ENCODE measurements at places on chromosomes 6 and 20.

DNA sequence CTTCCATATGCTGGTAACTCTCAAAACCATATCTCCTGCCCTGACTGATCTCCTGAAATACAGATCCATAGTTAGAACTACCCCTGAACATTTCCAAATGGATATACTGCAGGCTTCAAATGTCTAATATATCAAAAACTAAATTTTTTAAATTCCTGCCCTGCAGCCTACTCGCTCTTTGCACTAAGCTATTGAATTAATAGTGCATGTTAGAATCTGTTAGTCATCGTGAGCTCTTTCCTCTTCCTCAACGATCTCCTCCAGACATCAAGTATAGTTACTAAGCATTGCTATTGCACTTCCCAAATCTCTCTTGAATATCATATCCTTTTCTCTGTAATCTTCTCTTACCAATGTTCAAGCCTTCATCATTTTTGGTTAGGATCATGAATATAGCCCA is 26.0 kb upstream of the RSPO3 start:
- no peak for DNase-seq

- peak; percentile 65 for DNase-seq
Measured at GRCh38 chr6:2196079-2196679, 49.2 kb downstream of the GMDS start.

DNA sequence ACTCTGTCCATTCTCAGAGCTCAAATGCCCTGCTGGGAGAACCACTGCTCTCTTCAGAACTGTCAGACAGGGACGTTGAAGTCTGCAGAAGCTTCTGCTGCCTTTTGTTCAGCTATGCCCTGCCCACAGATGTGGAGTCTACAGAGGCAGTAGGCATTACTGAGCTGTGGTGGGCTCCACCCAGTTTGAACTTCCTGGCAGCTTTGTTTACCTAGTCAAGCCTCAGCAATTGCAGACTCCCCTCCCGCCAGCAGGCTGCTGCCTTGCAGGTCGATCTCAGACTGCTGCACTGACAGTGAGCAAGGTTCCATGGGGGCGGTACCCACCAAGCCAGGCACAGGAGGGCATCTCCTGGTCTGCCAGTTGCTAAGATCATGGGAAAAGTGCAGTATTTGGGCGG is 21.8 kb upstream of the UFL1 start:
- DNase-seq: no peak

DNA sequence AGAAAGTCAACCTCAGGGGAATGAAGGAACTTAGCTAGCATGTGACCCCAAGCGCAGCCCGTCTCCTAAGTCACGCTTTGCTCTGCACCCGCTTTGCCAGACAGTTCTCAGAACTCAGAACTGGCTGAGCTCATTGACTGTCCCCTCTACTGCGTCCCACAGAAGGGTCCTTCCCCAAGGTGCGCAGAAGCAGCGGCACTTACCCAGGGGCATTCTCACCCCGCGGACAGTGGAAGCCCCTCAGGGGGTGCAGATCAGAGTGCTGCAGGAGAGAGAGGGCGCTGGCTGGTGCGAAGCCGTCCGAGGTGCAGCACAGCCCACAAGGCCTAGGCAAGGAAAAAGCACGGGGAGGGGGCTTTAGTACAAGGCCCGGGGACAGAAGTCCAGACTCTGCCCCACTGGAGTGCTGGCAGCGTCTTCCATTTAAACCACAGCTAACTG is 807 bp downstream of the SNHG17 start:
- no peak for DNase-seq

- DNase-seq: no peak
Measured at GRCh38 chr6:6716998-6717763, 128.7 kb downstream of the LY86 start.

DNA sequence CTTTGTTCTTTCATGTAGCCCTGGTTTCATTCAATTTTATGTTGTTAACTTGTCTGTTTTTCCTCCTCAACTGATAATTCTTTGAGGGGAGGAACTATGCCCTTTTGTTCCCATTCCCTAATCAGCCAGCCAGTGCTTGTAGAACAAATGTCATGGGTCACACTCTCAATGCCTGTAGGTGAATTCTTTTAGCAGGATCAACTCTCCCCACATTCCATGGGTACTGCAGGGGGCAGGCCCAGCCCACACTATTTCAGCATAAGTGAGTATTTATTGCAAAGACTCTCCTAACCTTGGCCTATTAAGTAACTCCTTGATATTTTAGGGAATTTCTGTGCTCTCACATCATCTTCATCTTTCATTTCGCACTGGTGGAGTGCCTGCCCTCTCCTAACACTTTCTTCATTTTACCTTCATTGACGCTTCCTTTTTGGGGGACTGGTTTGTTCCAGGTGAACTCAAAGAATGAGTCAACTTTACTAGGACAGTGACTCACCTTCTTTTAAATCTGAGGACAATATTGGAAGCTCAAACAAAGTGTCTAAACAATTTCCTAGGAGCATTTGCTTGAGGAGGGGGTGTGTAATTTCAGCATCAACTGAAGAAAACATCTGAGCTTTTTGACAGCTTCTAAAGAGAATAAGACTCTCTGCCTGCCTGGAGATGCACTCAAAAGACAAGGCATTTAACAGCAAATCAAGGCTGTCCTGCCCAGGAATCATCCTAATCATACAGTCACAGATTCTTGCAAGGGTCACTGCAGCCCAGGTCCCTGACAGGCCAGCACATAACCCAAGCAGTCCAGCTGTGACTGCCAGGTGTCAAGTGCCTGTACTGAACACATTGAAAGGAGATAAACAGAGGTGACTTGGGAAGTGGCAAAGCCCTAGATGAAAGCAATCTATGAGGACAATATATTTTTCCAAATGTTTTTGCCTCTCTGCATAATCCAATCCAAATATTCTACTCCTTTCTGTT is 263.9 kb upstream of the PRND start:
- DNase-seq: peak; percentile 69

- DNase-seq: peak; percentile 64
Measured at GRCh38 chr6:128358244-128358776, 162.1 kb downstream of the PTPRK start.

GRCh38 chr20:11451793-11452291 is 465.9 kb upstream of the BTBD3 start:
- DNase-seq: peak; percentile 70
